ENCODE measurements at places on chromosomes 5 and 9.

DNA sequence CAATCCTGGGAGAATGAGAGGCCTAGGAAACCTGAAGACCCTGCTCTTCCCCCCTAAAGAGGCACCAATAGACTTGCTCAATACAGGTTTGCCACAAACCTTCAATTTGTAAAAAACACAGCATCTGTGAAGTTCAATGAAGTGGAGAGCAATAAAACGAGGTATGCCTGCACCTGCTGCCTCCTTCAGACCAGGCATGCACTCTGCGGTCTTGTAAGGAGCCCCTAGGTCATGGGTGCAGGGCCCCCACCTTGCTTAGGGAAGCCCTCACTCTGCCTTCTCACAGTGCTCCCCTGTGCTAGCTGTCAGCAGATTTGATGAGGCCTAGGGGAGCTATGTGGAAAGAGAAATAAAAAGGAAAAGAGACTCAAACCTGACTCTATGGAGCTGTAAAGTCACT lies 72.1 kb upstream of the GALNT10 start:
- DNase-seq: no peak

GRCh38 chr5:103668281-103668680 lies 105.7 kb upstream of the NUDT12 start:
- no peak for DNase-seq

DNA sequence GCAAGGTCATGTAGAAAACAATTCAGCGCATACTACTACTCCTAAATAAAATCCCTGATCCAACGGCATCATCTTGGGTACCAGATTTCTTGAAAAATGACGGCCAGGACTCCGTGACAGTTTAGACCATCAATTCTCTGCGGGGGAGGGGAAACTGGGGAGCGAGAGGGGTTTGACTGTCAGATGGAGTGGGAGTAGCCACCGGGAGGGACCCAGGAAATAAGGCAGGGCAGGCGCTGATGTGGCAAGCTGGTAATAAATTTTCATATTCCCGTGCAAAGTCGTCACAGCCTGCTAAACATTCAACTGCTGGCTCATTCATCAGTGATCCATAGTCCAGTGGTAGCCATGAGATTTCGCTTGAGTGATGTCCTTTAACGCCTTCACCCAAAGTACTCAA lies 457 bp upstream of the CDH18 start:
- no peak for DNase-seq

GRCh38 chr9:72140586-72140985 lies 8.7 kb upstream of the GDA start:
- DNase-seq: no peak

GRCh38 chr5:68251386-68251785 lies 35.8 kb downstream of the PIK3R1 start:
- no peak for DNase-seq

DNA sequence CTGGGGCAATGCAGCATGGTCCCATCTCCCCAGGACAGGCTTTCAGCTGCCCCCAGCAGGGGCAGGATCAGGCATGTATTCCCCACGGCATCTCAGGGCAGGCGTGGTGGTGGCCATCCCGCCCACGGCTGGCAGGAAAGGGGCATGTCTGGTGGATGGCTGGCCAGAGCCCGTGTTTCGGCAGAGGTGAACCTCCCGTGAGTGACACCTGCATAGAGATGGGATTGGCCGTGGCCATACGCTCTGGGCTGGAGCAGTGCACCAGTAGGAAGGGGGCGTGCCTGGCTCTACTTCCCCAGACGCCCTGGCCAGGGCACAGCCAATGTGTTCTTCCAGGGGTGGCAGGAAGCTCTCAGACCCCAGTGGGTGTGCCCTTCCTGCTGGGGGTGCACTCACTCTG lies 139.1 kb downstream of the ZNF354C start:
- no peak for DNase-seq

DNA sequence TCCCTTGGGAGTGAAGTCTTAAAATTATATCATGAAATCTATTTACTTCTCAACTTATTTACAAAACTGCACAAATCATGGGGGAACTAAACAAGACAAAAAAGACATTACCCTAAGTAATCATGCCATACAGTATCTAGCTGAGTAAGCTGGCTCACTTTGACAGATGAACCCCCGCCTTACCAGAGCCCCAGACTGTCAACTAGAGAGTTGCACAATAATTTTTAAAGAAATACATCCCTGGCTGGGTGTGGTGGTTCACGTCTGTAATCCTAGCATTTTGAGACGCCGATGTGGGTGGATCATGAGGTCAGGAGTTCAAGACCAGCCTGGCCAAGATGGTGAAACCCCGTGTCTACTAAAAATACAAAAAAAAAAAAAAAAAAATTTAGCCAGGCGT lies 62.3 kb downstream of the LPAR1 start:
- no peak for DNase-seq

- no peak for DNase-seq
Measured at GRCh38 chr5:109907731-109908130, 218.0 kb downstream of the MAN2A1 start.

DNA sequence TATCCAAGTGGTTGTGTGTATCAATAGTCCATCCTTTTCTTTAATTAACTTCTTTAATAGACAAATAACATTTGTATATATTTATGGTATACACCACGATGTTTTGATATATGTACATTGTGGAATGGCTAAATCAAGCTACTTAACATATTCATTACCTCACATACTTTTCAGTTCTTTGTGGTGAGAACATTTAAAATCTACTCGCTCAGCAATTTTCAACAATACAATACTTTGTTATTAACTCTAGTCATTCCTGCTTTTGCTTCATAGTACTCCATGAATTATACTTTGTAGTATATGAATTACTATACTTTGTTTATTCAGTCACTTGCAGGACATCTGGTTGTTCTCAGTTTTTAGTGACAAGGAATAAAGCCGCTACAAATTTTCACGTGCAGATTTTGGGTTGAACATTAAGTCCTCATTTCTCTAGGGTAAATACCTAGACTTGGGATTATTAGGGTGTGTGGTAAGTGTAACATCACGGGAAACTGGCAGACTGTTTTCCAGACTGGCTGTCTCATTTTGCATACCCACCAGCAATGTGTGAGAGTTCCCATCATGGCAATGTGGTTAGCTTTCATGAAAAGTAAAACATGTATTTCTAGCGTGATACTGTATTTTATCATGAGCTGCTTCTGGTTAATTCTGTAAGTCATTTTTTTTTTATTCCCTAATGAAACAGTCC lies 354.4 kb upstream of the WWC1 start:
- DNase-seq: no peak

DNA sequence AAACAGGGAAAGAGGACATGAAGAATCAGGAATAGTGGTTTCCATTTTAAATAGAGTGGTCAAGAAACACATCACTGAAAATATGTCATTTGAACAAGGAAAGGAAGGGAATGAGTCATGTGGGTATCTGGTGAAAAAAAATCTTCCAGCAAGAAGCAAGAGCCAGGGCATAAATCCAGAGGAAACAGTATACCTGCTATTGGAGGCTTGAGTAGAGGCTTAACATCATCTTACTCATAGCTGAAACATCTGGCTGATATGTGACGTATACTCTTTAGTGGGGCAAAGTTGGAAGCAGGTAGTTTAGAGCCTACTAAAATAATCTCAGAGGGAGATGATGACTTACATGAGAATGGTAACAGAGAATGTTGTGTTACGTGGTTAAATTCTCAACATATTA lies 517.2 kb downstream of the CAAP1 start:
- DNase-seq: no peak

- DNase-seq: no peak
Measured at GRCh38 chr9:108618906-108619550, 236.8 kb downstream of the ACTL7B start.

- no peak for DNase-seq
Measured at GRCh38 chr5:41115281-41115680, 44.1 kb upstream of the MROH2B start.

- DNase-seq: no peak
Measured at GRCh38 chr9:107878462-107878861, 388.9 kb upstream of the KLF4 start.

DNA sequence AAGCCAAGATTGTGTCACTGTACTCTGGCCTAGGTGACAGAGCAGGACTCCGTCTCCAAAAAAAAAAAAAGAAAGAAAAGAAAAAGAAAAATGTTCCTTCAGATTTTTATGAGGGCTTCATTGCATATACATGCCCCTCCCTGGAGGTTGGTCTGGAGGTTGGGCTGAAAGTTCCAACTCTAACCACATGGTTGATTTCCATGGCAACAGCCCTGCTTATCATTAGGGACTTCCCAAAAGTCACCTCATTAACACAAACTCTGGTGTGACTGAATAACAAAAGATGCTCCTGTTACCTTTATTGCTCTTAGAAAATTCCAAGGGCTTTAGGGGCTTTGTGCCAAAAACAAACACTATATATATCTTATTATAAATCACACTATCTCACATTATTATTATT lies 113.8 kb downstream of the TMC1 start:
- no peak for DNase-seq

GRCh38 chr9:94079236-94079635 lies 5.0 kb upstream of the PTPDC1 start:
- no peak for DNase-seq

GRCh38 chr5:79992891-79993657 lies 2.0 kb upstream of the MTX3 start:
- DNase-seq: no peak

DNA sequence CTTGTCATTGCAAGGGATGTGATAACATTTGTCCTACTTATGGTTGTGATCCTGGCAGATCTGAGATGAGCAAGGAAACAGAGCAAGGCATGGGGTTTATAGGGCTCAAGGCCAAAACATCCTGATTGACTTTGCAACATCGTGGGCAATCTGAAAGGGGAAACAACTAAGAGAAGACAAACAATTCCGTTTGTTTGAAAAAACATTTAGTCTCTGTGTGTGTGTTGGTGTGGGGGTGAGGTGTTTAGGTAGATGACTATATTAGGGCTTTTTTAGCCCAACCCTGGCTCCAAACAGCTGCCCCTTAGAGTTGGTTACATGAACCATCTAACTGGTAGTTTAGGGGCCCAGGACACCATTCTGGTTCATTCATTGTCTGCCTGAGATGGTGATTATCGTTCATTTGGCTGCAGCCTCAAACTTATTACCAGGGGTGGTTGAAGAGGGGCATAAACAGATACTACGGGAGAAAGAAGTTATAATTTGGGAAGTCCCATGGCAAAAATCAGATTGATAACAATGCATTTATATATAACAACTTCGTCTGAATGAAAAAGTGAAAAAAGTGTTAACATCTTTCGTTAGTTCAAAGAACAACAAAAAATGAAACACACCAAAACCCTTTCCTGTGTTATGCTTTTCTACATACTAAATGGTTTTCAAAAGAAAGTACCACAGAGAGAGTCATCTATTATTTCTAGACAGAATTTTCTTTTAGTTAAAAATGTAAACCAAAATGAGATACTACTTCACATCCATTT lies 5.7 kb downstream of the FYB1 start:
- no peak for DNase-seq

GRCh38 chr5:179008667-179009066 lies 13.5 kb upstream of the GRM6 start:
- DNase-seq: no peak

DNA sequence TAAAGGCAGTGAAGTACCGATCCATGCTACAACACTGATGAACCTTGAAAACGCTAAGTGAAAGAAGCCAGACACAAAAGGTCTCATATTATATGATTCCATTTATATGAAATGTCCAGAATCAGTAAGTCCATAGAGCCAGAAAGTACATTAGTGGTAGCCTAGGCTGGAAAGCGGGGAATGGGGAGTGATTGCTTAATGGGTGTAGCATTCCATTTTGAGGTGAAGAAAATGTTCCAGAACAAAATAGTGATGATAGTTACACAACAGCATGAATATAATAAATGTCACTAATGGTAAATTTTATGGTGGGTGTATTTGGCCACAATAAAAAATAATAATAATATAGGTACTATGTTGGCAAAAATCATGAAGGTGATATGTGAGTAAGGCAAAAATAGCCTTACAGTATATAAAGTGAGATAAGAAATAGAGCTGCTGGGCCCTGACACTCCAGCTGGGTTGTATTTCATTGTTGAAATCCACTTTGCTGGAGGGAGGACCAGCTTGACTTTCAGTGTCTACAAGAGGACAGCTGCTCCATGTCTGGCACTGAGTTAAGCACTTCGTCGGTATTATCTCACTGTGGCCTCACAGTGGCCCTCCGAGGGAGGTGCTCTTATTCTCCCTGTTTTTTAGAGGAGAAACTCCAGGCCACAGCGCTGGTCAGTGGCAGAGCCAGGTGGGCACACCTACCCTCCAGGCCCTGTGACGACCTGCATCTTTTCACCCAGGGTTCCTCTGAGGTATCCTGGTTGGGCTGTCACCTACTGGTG lies 22.4 kb upstream of the ANGPTL2 start:
- no peak for DNase-seq

GRCh38 chr5:144275329-144275728 lies 104.7 kb downstream of the KCTD16 start:
- DNase-seq: no peak

Data from C1 segment of cervical spinal cord (tissue), 14 donors.